Posterior cingulate gyrus (tissue), 11 donors: ENCODE measurements at places on chromosomes 4 and X.

DNA sequence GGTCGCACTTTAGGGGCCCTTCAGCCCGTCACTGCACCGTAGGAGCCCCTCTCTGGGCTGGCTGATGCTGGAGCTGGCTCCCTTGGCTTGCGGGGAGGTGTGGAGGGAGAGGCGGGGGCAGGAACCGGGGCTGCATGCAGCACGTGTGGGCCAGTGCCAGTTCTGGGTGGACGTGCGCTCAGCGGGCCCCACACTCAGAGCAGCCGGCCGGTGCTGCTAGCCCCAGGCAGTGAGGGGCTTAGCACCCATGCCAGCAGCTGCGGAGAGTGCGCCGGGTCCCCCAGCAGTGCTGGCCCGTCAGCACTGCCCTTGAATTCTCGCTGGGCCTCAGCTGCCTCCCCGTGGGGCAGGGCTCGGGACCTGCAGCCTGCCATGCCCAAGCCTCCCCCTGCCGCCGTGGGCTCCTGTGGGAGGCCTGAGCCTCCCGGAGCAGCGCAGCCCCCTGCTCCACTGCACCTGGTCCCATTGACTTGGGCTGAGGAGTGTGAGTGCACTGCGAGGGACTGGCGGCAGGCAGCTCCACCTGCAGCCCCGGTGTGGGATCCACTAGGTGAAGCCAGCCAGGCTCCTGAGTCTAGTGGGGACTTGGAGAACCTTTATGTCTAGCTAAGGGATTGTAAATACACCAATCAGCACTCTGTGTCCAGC lies 108.8 kb upstream of the RASGEF1B start:
- DNase-seq = peak; percentile 59

GRCh38 chrX:22974616-22975015 lies 25.1 kb upstream of the DDX53 start:
- no peak for DNase-seq

GRCh38 chr4:83153417-83153816 lies 38.9 kb upstream of the PLAC8 start:
- no peak for DNase-seq

GRCh38 chr4:156825074-156825473 lies 146.5 kb downstream of the PDGFC start:
- DNase-seq = no peak

- DNase-seq = no peak
Measured at GRCh38 chr4:185061610-185062009, 43.3 kb downstream of the HELT start.

- no peak for DNase-seq
Measured at GRCh38 chr4:186473933-186474332, 81.4 kb downstream of the MTNR1A start.
